ENCODE measurements at places on chromosomes 7 and 10.

- no peak for DNase-seq
Observed at GRCh38 chr10:22986771-22987542, 59.1 kb downstream of the ARMC3 start.

- no peak for DNase-seq
Observed at GRCh38 chr10:80204677-80205476, 460 bp downstream of the ANXA11 start.

GRCh38 chr7:14305233-14305866 is 315.9 kb upstream of the ETV1 start:
- DNase-seq = no peak

GRCh38 chr7:142754681-142755575 is 5.7 kb downstream of the PRSS1 start:
- DNase-seq = no peak

GRCh38 chr10:29254123-29255046 is 34.5 kb upstream of the LYZL1 start:
- DNase-seq = no peak

- no peak for DNase-seq
Observed at GRCh38 chr10:32954080-32954479, 4.0 kb downstream of the ITGB1 start.

GRCh38 chr10:87093632-87094372 is 841 bp downstream of the GLUD1 start:
- peak; percentile 55 for DNase-seq

DNA sequence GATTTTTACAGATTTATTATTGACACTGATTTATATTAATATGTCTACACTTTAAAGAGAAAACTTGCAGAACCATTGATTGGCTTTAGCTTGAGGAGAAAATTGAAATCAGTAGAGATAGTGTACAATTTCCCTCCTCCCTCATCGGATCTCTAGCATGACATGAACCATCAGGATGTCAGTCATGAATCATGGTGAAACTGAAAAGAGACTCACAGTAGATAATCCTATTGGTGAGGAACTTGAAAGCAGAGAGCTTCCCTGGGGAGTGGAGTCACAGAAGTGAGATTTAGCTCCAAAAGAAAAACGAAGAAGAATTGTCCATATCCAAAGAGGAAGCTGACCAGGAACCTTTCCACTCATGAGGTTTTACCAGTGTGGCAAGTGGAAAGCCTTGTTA is 346.8 kb downstream of the ABCA13 start:
- no peak for DNase-seq

DNA sequence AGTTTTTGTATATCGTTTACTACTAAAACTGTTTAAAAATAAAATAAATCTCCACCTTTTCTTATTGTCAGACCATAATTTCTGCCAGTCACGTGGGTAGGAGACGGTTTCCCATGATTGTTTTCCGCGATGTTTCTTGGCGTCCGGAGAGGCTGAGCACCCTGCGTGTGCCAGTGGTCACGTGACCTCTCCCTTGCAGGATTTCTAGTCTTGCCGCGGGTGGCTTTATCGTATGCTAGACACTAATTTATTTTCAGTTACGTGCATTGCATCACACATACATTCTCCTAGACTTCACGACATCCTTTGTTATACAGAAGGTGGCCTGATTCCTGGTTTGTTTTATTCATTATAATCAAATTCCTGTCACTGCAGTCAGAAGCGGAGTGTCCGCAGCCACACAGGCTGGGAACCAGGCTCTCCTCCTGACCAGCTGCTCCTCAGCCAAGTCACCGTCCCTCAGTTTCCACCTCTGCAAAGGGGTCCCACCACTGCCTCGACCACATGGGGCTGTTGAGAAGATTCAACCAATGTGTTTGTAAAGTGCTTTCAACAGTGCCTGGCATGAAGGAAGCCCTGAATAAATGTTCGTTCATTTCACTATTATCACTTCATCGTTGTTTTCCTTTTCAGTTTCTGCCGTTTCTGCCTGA is 203.2 kb upstream of the PPP2R2D start:
- DNase-seq = no peak
